ENCODE measurements at places on chromosomes 7 and 10.

DNA sequence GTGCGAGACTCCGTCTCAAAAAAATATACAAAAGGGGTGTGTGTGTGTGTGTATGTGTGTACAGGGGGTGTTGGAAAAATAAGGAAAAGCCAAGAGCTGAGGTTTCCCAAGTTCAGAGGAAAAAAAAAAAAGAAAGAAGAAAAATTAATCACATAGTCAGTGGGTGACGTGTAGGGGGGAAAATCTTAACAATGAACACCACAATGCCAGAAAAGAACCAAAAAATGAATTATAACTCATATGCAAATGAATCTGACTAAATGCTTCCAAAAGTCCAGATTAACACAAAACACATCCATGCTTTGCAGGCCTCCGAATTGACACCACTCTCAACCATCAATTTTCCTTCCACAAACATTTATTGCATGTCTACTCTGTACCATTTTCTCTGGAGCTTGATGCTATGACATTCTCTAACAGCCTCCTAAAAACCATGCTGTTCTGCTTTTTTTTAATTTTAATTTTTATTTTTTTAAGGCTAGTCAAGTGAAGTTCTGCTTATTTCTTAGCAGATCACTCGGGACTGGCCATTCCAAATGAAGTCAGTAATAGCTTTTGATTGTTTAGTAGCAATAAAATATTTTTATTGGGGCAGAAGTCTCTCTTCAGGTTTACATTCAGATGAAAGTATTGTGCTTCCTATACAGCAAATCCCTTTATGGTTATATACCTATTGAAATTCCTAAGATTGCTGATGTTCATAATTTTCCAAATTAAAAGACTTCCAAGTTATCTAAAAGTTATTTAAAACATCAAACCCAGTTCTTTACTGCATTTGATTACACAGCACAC lies 133.8 kb downstream of the CNOT4 start:
- no peak for DNase-seq

DNA sequence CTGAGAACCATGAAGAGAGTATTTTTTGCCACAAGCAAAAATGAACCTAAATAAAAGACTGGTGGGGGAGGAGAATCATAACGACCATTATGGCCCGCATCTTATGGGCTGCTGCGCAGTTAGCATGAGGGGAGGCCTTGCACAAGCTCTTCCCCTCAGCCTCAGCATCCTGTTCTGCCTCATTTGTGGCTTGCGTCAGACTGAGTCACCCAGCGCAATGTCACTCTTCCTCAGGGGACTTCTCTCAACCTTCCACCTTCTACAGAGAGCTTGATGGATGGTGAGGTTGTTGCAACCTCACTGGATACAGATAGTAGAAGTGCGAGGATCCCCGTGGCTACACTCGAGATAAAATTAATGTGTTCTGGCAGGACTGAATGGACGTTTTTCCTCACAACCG lies 16.8 kb upstream of the GPR15LG start:
- DNase-seq, result peak; percentile 18

GRCh38 chr10:113739031-113739430 lies 12.5 kb upstream of the PLEKHS1 start:
- DNase-seq, result no peak

GRCh38 chr10:69411476-69411875 lies 5.2 kb downstream of the TACR2 start:
- DNase-seq, result no peak

- no peak for DNase-seq
Measured at GRCh38 chr10:88819290-88819689, 16.8 kb downstream of the LIPM start.

- no peak for DNase-seq
Measured at GRCh38 chr10:12042409-12042796, 206 bp downstream of the UPF2 start.

DNA sequence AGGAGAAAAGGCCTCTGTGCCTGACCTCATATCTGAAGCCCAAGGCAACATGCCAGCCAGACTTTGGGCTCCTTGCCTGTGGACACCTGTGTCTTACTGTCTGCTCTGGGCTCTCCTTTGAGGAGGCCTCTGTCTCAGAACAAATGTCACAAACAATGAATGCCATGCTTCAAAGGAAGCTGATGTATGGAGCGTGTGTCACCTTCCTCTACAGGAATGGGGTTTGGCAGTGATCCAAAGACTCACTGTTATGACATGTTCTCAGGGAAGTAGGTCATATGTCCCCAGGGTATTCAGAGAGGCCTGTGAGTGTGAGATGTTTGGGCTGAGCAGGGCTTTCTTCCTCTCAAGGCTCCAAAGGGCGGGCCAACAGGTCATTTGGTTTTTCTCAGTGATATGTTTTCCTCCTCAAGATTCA lies 38.4 kb downstream of the PTPRE start:
- peak; percentile 98 for DNase-seq

GRCh38 chr7:73828972-73829371 lies 1.8 kb upstream of the CLDN4 start:
- no peak for DNase-seq

DNA sequence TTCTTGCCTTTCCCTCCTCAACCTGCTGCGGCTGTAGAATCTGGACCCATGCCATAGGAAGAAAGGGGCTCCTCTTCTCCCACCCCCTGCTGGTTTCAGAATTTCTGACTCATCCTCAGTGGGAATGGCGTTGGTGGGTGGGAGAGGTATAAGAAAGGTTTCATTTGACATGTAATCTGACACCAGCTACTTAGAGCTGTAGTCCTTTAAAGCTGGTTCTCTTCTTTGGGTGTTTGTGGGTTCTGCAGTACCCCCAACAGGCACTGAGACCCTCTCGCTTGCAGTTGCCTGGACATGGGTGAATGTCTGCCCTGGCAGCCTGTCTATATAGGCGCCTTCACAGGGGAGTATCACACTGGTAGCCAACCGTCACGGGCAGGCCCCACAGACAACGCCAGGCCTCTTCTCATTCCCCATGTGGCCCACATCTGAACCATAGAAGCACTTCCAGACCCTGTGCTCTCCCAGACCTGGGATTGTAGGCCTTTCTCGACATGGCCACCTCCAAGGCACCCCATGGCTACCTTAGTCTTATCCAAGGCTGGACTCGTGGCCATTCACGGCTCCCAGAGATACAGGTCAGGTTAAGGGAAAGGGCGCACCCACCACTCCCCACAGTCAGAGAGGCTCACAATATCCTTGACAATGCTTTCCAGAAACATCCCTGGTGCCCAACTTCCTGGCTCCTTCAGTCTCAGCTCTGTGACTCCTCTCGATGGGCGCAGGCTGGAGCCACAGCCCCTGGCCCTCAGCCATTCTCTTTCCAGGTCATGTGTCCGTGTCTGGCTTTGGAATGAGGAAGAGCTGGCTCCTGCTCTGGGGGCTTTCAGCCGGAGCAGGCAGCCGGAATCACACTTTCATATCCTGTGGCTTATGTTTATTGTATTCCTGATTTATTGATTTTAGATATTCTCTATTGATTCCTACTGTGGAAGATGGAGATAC lies 17.5 kb downstream of the ZNF862 start:
- DNase-seq, result peak; percentile 52

- DNase-seq, result no peak
Measured at GRCh38 chr7:22949944-22950343, 64.0 kb downstream of the HYCC1 start.

GRCh38 chr7:77697535-77697831 lies 1.2 kb downstream of the RSBN1L start:
- no peak for DNase-seq

- DNase-seq, result no peak
Measured at GRCh38 chr10:44913350-44914081, 2.4 kb downstream of the TMEM72 start.

DNA sequence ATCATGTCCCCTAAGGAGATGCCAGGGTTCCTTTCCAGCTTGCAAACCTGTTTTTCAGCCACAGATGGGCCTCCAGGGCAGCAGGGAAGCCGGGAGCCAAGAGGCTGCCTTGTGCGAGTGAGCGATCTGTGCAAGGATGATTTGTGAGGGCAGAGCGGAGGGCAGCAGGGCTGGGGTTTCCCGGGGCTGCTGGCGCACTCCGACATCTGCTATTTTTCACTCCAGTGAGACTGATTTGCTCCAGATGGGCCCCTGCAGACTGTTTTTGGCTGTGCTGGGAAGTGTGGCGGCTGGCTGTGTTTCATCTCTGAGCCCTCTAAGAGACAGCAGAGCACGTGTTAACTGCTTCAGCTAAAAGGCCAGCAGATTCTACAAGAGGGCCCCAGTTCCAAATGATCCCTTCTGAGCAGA lies 466.2 kb downstream of the TYW1 start:
- DNase-seq, result no peak

DNA sequence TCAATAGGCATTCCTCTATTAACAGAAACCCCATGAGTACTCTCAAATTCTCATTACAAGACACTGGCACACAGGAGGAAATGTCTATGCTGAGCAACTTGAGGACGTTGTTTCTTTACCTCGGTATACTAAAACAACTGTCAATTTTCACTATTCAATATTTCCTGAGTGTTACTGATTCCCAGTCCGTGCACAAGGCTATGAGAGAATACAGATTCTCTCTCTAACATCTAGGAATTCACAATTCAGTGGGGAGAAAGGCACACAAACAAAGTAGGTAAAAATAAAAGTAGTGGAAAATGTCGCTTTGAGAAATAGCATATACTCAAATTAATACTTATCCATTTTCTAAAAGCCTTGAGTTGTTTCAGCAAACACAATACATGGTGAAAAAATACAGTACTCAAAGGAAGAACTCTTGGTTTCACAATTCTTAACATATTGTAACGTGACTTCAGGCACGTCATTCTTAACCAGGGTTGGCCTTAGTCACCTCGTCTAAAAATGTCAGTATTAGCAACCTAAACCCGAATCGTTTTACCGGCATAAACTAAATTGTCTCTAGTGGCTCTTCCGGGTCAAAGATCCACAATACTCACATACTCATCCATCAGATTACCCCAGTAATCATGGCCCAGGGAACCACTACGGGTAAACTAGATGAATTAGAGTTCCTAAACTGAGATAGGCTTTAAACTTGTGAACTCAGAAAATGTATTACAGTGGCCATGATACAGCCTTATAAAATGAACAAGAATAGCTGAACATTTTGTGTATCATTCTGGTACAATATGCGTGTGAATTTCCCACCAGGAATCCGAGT lies 1.5 kb downstream of the IPMK start:
- peak; percentile 81 for DNase-seq

DNA sequence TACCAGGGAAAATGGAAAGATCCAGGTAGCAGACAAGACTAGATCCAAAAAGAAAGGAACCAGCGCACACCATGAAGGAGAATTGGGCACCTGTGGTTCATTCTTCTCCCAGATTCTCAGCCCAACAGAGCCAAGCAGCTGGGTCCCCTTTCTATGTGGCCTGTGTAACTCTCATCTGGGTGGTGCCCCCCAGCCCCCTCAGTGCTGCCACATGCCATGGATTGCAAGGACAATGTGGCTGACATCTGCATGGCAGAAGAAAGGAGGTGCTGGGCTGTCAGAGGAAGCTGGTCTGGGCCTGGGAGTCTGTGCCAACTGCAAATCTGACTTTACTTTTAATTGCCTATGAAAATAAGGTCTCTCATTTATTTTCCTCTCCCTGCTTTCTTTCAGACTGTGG lies 21.4 kb downstream of the PRSS2 start:
- DNase-seq, result no peak

DNA sequence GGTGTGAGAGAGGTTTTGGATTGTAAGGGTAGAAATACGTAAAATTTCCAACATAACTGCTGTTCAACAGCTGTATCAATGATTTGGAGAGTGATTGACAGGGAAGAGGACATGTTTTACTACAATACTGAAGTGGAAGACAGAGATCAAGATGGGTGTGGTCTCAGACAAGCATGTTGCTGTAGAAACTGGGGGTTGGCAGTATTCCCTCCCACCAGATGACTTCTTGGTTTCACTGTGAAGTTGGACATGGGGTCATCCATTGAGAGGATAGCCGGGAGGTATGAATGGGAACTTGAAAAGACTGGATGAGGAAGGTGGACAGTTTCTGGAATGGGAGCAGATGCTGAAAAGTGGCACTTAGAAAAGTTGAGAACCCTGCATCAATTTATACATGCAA lies 95.3 kb upstream of the HDAC9 start:
- no peak for DNase-seq

- DNase-seq, result peak; percentile 98
Measured at GRCh38 chr10:104349623-104350126, 4.0 kb upstream of the CFAP58 start.

DNA sequence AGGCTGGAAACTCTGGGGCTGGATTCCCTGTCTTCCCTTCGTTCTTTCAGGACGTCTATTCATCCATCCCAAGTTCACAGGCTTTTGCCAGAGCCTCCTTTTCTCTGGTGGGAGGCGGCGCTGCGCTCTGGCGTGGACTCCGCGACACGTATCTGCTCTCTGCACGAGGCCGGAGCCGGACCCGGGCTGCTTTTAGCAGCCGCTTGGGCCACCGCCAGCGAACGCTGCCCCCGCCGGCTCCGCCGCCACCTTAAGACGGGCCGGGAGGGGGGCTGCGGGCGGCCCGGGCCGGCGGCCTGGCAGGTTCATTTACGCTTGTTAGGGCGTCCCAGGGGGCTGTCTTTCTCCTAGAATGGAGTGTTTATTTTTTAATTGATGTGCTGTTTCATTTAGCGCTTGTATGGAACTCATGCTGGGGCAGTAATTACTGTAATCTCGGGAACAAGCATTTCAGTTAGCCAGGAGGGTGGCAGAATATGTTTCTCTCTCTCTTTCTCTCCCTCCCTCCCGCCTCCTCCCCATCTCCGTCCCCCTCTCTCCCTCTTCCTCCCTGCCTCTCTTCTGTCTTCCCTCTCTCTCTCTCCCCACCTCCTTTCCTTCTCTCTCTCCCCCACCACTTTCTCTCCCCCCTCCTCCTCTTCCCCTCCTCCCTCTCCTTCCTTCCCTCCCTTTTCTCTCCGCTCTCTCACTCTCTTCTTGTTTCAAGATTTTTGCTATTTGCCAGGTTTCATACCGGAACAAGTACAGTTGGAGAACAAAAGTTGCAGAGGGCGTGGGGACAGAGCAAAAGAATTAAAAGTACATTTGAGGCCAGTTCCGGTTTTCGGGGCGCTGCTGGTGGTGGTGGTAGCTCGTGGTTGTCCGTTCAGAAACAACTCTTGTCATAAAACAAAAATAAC lies 1.3 kb upstream of the FZD8 start:
- DNase-seq, result peak; percentile 15

- DNase-seq, result no peak
Measured at GRCh38 chr10:74755273-74755672, 71.1 kb upstream of the KAT6B start.

DNA sequence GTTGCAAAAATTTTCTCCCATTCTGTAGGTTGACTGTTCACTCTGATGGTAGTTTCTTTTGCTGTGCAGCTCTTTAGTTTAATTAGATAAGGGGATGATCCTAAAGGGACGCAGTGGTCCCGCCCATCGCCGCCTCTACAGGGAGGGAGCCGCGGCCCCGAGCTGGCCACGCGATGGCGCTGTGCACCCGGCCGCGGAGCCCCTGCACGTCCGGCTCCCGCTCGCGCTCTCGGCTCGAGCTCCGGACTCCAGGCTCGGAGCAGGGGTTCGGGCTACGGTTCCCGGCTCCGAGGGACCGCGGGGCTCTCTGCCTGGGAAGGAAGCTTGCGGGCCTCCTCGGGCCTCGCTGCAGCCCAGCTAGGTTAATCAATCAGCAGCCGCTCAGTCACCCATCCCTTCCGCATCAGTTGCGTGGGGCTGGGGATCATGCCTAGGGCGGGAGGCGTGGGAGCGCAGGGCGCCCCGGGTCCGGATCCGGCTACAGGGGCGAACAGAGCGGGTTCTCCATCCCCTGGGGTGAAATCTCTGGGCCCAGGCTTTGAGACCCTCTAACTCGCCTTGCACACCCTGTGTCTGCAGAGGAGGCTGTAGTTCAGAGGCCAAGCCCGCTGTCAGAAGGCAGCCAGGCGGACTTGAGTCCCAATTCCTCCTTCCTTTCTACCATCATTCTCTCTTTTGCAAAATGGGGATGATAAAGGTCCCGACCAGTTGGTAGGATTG lies 97.9 kb downstream of the WDR11 start:
- no peak for DNase-seq
